ENCODE measurements at places on chromosomes 13 and 19.

GRCh38 chr19:54905803-54906511, at the start of gene NCR1:
Gene NCR1, plus strand, starts transcription at chr19:54906148. Its CDS starts 40 bp downstream, at chr19:54906188.
- DNase-seq = no peak

- DNase-seq = no peak
Measured at GRCh38 chr19:4976401-4977298, 7.7 kb downstream of the KDM4B start.

DNA sequence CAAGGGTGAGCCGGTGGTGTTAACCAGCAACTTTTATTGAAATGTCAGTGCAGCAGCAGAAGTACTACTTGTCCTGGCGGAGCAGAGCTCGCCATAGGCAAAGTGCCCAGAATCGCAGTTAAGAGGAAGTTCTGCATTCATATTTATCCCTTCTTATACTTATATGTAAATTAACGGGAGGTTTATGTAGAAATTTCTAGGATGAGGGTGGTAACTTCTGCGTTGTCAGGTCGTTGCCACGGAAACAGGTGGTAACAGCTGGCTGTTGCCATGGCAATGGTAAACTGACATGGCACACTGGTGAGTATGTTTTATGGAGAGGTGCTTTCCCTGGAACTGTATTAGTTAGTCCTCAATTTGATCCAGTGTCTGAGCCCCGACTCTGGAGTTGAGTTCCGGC, 2494.9 kb upstream of the PCDH20 start:
- no peak for DNase-seq

GRCh38 chr19:55443824-55444480, 852 bp upstream of the SHISA7 start:
- DNase-seq = no peak
